ENCODE measurements at places on chromosomes 7 and 10. TPM values are rescaled to one million over a fixed set of nuclear protein-coding genes. Genes with fewer than 3 reads are reported as not detected.

FOXI2 gene
- 0.73 TPM for total RNA-seq

CABCOCO1 gene
- 0.94 TPM for total RNA-seq

GRCh38 chr10:117224881-117225280, 16.0 kb upstream of the SLC18A2 start:
- no peak for ATAC-seq

- no peak for ATAC-seq
These were observed 30.6 kb downstream of the SVOPL start for GRCh38 chr7:138670594-138670993.

DNA sequence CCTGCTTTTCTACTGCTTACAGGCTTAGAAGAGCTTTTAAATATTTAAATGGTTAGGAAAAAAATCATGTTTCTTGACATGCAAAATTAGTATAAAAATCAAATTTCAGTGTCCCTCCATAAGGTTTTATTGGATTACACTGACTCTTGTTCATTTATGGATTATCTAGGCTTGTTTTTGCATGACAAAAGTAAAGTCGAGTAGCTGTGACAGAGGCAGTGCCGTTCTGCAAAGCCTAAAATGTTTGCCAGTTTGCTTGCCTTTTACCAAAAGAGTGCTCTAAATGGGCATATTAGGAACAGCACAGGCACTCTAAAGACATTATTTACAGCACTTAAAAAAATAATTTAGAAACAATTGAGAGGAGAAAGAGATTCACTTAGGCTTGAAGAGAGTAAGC, 139.6 kb downstream of the TSPAN12 start:
- ATAC-seq = no peak

DNA sequence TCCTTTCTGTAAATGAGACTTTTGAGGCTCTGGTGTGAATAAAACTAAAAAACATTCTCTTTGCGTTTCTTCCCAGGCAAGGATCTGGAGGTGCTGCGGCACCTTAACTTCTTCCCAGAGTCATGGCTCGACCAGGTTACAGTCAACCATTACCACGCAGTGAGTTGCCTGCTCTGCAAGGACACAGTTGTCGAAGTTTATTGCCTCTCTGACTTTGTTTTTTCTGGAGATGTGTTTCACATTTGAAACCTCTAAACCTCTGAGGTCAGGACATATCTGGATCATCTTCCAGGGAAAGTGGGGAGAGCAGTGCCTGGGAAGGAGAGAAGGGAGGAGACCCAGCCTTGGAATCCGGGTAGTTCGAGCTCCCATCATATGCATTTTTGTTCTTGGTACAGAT, 43.4 kb upstream of the PLEKHA1 start:
- ATAC-seq = no peak

- ATAC-seq = no peak
These were observed 10.7 kb downstream of the EMX2 start for GRCh38 chr10:117553142-117553814.

- ATAC-seq = peak; percentile 87
These were observed 72.0 kb downstream of the SLC37A3 start for GRCh38 chr7:140326116-140326928.
